ENCODE measurements at places on chromosomes 11 and 22. TPM values are rescaled to one million over a fixed set of nuclear protein-coding genes. Genes with fewer than 3 reads are reported as not detected.

- no peak for DNase-seq
These were observed 49.1 kb upstream of the CAPRIN1 start for GRCh38 chr11:34002420-34002819.

DNA sequence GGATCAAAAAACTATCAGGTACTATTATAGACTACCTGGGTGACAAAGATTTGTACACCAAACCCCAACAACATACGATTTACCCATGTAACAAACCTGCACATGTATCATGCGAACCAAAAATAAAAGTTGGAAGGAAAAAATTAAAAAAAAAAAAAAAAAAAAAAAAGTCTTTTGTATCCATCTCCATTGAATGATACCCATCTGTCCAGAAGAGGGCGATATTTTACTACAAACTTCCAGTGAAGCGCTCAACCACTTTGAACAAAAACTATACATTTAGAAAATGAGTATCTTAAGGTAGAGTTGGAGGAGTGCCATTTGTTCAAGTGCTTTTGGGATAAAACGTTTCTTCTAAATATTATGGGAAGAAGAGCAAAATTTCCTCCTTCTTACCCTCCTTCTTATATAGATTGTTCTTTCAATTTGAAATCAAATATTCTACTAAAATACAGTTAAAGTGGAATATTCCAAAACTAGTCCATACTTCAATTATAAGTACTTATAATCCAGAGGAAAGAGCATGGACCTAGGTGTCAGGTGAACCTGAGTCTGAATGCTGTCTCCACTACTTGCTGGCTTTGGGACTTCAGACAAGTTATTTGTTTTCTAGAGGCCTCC is 23.3 kb downstream of the ARL14EP start:
- peak; percentile 43 for DNase-seq

GRCh38 chr11:79663017-79663416 is 222.2 kb upstream of the TENM4 start:
- DNase-seq = no peak

DNA sequence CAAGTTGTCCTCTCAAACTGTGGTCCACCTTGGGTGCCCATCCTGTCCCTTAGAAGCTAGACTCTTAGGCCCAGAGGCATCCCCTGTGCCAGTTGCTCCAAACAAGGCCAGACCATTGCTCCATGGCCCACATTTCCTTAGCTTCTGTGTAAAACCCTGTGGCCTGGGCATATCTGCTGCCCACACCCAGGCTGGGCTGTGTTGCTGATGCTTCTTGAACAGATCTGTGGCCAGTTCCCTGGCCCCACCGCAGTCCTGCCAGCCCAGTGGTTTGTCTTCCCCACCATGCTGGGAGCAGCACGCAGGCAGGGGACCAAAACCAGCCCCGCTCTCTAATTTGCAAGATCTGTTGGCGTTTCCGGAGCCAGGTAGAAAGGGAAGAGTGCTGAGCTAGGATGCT is 72.2 kb downstream of the CSNK2A3 start:
- DNase-seq = no peak

DNA sequence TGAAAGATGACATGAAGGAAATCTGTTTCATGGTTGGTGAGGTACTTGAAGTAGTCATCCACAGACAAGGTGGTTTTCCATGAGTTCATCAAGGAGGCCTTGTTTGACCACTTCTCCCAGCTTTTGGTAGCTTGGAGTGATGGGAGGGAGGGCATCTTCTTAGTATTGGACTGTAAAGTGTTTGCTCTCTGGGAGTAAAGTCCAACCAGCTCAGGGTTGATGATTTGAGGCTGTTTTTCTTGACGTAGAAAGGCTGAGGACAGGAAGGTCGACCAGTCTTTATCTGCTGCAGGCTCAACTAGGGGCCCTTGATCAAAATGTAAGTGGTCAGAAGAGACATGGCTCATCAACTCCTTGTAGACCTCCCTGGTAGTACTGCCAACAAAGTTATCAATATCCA is 1.7 kb downstream of the CCDC87 start:
- no peak for DNase-seq

GRCh38 chr11:46414879-46415278 is 23.3 kb upstream of the CHRM4 start:
- DNase-seq = no peak

DNA sequence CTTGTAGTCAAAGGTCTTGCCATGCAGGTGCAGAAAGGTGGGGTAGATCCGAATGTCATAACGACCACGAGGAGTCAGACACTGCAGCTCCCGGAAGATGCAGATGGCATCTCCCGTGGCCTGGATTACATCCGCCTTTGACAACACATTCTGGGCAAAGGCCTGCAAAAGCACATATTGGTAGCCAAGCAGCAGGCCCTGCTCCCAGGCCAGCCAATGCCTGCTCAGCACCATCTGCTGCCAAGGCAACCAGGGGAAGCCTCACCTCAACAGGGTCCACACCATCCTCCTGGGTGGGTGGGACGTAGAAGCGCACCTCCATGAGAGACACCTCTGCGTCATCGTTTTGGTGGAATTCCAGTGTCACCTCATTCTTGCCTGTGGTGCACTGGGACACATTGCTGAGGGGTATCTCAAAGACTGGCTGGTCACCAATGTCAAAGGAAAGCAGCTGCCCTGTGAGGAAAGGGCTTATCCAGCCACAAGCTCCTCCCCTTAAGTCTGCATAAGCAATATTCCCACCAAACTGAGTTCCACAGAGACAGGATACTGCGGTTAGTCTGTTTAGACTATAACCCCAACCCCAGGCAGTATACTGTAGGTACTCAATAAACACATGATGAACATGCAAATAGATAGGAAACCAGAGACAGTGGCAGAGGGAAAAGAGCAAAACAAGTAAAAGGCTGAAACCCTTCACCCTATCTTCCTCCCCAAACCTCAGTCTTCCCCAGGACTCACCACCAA is 2.8 kb downstream of the SSRP1 start:
- no peak for DNase-seq

DNA sequence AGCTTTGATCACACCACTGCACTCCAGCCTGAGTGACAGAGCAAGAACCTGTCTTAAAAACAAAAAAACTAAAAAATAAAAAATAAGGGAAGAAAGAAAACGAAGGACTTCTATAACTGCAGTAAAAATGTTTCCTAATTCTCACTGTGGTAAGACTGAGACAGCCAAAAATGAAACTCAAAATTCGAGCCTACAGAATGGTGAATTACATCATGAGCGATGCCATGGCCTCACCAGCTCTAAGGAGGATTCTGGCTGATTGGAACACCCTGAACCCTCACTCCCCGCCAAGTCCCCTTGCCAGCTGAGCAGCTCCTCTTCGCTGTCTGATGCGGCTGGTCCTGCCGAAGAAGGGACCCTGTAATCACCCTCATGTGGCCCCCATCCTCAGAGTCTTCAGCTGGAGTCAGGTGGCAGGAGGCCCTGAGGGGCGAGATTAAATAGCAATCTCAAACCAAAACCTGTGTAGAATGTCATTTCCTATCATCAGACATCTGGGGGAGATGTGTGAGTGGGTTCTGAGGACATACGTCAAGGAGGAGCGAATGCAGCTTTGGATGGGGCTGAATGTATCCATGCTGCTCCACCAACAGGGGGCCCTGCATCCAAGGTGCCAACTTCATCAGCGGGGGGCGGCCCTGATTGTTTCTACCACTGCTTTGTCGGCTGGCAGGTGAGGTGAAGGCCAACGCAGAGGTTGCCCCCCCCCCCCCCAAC is 29.2 kb downstream of the PDGFB start:
- no peak for DNase-seq

DNA sequence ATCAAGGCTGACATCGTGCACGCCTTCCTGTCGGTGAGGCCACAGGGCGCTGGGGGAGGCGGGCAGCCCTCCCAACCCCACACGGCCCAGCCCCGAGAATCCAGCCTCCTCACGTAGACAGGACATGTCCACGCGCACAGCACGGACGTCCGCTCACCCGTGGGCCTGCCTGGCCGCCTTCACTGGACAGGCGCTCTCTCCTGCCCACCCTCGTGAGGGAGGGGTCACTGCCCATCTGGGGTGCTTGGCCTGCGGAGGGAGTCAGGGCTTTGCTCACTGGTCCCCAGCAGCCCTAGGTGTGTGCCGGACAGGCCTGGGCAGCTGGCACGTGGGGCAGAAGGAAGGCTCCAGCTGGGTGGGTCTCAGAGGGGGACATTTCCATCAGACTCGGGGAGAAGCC is 32.0 kb downstream of the MOB2 start:
- DNase-seq = no peak

Gene HORMAD2
- total RNA-seq = not detected

Gene TBX1
- 0.29 TPM for total RNA-seq
